Osteocyte (in vitro differentiated cells): ENCODE measurements at places on chromosomes 5 and 9. TPM values are rescaled to one million over a fixed set of nuclear protein-coding genes. Genes with fewer than 3 reads are reported as not detected.

The GOLGA1 gene
- total RNA-seq: 22.0 and 22.4 TPM in 2 replicates

The SLC28A3 gene
- not detected in 2 replicates for total RNA-seq

The NUP188 gene
- 44.5 and 49.0 TPM in 2 replicates for total RNA-seq

The HMCN2 gene
- 0.05 TPM in 2 replicates for total RNA-seq

The ENDOG gene
- 24.4 and 29.3 TPM in 2 replicates for total RNA-seq

The IL5 gene
- total RNA-seq: not detected in 2 replicates

The C9orf153 gene
- total RNA-seq: 0.40 TPM in 1 of 2 replicates, not detected in the other

The GIN1 gene
- total RNA-seq: 4.1 and 5.2 TPM in 2 replicates

The RGMB gene
- 111 and 116 TPM in 2 replicates for total RNA-seq

The IL4 gene
- total RNA-seq: not detected in 2 replicates

The IFNA21 gene
- total RNA-seq: not detected in 2 replicates

GRCh38 chr5:80935811-80936385, 24.3 kb upstream of the RASGRF2 start:
- DNase-seq: no peak

DNA sequence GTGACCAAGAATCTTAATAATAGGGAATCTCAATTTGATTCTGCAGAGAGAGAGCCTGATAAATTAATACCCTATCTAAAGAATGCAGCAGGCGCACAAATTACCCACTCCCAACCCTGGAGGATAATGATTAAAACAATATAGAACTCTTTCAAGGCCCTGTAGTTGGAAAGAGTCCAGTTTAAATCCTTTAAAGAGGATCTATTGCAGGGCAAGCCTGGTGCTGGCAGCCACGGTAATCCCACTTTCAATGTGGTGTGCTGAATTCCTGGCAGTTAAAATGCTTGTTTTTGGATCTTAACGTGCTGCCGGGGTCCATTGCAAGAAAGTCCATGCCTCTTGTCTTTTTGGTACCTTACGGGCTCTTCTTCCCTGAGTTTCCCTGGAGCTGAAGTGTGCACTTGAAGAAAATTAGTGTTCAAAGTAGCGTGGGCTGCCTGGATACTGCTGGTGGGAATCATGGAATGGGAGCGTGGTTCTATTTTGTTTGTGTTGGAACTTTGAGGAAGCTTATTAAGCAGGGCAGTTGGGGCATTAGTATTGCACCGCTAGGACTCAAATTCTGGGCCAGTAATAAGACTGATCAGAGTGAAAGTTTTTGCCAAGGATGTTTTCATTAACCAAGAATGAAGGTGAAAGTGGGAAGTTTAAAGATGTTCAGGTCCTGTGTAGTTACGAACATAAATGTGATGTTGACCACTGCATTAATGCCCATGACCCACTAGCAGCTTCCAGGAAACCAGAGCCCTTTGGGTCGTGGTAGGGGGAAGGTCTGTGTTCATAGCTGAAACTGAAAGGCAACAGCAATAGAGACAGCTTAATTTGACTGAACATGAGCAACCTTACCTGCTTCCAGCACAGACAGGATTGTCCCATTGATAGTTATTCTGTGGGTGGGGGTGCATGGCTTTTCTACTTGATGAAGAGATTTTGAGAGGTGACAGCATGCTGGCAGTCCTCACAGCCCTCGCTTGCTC, 20.8 kb downstream of the MARCHF6 start:
- no peak for DNase-seq

GRCh38 chr5:168446983-168447619, 39.2 kb upstream of the RARS1 start:
- DNase-seq: no peak

DNA sequence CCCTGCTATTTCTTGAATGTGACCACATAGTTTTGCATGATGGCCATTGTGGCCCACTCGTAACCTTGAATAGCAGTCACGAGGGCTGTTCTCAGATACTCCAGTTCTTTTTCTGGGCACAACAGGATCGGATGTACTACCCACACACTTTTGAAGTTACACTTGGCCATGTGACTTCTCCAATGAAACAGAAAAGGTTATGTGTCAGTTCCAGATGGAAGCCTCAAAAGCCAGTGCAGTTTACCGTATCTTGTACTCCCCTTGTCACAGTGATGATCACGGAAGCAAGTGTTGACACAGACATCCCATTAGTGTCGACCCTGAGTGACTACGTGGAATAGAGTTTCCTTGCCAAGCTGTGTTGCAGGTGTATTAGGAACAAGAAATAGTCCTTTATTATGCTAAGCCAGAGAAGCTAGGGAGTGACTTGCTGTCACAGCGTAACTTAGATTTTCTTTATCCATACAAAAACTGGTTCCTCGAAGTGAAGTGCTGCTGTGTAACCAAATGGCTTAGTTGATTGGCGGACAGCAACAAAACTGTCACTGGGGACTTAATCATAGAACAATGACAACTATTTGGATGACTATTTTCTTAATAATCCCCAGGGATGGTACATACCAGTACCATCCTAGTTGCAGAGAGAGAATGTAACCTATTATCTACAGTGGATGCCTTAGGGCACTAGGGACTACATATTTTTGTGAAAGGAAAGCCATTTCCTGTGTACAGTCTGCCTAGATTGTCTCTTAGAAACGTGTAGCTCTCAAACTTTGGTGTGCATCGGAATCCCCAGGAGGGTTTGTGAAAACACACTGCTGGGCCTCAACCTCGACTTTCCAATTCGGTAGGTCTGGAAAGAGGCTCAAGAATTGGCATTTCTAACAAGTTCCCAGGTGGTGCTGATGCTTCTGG, 90.1 kb upstream of the DMRT1 start:
- no peak for DNase-seq

- no peak for DNase-seq
These were observed 159.7 kb downstream of the TLE1 start for GRCh38 chr9:81529556-81530193.

GRCh38 chr9:21933865-21934264, 60.3 kb downstream of the CDKN2A start:
- DNase-seq: no peak

GRCh38 chr9:86062845-86063693, 36.3 kb downstream of the GOLM1 start:
- peak; percentile 19 for DNase-seq

- DNase-seq: no peak
These were observed 12.3 kb downstream of the TLE4 start for GRCh38 chr9:79583952-79584654.

GRCh38 chr5:58410441-58410840, 49.4 kb downstream of the PLK2 start:
- no peak for DNase-seq

DNA sequence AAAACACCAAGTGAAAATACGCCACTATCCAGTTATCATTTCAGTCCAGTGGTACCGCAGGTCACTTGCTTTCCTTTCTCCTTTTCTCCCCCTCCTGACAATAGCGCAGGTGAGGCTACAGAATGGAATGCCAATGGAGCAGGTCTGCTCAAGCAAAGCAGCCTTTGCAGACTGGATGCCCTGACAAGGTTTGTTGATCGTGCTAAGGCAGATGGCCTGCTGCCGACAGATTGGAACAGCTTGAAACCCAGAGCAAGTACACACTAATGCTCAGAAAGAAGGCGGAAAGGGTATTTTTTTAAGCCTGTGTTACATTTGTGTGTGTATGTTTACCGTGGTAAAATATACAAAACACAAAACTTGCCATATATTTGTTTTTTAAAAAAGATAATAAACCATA, 19.4 kb downstream of the SPACA9 start:
- no peak for DNase-seq

DNA sequence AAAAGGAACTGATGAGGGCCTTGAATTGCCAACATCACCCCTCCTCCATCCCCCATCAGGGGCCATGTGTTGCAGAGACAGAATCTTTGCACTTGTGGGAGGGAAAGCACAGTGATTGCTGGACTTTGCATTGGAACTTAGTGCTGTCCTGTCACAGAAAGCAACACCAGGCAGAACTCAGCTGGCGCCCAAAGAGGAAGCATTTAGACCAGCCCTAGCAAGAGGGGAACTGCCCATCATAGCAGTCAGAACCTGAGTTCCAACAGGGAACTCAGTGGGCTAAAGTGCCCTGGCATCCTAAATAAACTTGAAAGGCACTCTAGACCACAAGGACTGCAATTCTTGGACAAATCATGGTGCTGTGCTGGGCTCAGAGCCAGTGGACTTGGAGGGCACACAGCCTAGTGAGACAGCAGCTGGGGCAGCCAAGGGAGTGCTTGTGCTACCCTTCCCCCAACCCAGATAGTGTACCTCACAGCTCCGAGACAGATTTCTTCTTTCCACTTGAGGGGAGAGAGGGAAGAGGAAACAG, 128.1 kb downstream of the ACTL7B start:
- DNase-seq: no peak

GRCh38 chr9:128565578-128565977, 13.2 kb downstream of the SPTAN1 start:
- no peak for DNase-seq

DNA sequence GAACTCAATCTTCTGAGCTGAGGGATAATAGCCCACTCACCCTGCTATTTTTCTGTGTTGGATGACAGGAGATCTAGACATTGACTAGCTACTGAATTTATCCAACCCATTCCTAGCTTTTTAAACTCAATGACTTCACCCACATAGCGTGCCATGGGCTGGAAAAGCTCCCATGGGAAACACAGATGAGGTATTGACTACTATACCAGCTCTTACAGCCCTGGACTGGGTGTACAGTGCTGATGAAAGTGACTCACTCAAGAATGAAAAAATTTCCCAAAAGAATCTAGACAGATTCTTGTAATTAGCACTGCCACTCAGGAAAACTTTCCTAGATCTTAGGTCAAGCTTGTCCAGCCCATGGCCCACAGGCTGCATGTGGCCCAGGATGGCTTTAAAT, 72.7 kb upstream of the NREP start:
- DNase-seq: no peak

- no peak for DNase-seq
These were observed 707 bp downstream of the PIP5K1B start for GRCh38 chr9:68705531-68706362.

DNA sequence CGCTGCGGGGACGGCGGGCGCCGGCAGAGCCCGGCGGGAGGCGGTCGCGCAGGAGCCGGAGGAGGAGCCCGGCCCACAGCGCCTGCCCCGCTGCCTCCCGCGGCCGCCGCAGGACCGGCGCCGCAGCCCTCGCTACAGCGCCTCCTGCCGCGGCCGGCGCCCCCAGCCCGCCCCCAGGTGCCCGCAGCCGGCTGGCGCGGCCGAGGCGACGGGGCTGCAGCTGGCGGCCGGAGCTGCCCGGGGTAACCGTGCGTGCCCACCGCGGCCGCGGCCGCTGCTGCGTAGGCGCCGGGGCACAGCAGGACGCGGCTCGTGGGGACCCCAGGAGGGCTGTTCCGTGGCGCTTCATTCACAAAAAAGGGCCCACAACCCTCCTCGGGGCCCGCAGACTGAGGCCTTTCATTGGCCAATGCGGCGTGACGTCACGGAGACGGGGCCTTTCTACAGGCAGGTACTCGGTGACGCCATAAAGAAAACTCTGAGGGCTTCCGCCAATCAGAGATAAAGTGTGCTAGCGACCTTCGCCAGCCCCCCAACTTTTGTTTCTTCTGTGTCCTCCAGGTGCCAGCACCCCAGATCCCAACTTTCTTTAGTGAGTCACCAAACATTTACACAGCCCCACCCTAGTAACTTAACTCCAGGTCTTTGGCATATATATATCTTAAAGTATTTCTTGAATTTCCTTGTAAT, at the start of gene CDC14B:
Gene CDC14B (minus strand): TSS at position 353 of the 690 bp plus-strand sequence. CDS start 465 bp downstream, outside the sequence.
- DNase-seq: peak; percentile 92

DNA sequence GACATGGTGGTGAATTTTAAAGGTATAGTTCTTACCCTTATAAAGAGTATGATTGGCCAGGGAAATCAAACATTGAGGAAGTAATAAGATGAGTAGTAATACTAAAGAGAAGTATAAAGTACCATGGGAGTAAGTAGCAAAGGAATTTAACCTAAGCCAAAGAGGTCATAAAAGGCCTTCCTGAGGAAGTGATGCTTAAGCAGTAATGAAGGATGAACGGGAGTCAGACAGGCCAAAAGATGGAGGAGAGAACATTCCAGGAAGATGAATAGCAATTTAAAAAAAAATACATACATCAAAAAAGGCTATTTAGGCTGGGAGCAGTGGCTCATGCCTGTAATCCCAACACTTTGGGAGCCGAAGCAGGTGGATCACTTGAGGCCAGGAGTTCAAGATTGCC, 29.0 kb downstream of the KLHL3 start:
- no peak for DNase-seq

GRCh38 chr9:1429297-1429696, 379.1 kb downstream of the DMRT2 start:
- DNase-seq: no peak

- no peak for DNase-seq
These were observed 20.9 kb upstream of the COMMD10 start for GRCh38 chr5:116063950-116064349.

- no peak for DNase-seq
These were observed 151.1 kb upstream of the TAS2R1 start for GRCh38 chr5:9781275-9781674.

DNA sequence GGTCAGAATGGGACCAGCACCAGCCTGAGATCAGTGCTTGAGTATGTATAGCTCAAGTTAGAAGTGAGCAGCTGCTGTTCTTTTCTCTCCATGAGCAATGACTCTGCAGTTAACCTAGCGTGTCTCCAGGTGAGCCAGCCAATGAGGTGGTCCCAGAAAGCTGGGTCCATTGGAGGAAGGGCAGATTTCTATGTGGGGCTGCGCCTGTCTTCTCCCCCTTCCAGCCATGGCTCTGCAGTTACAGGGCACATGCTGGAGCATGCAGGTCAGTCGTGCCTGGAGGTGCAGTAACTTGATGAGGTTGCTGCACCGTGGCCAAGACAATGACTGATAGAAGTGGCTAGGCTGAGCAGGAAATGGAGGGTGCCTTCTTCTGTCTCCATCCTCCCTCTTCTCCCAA, 29.6 kb upstream of the CXCL14 start:
- DNase-seq: peak; percentile 74

DNA sequence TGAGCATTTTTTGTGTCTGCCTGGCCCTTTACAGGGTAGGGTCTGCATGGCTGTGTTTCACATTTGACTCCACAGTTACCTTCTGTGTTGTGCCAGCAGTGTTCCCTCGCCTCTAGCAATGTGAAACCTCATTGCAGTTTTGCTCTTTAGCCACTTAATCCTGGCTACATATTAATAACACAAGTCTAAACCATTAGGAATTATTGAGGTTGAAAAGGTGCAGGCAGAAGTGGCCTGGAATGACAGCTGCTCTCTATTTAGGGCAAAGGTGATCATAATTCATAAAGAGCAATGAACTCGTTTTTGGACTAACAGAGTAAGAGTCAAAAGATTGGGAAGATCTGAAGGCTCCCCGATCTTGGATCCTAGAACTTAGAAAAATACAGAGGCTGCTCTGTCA, 176.7 kb upstream of the RAD23B start:
- DNase-seq: no peak
